ENCODE measurements at places on chromosomes 13 and 19.

DNA sequence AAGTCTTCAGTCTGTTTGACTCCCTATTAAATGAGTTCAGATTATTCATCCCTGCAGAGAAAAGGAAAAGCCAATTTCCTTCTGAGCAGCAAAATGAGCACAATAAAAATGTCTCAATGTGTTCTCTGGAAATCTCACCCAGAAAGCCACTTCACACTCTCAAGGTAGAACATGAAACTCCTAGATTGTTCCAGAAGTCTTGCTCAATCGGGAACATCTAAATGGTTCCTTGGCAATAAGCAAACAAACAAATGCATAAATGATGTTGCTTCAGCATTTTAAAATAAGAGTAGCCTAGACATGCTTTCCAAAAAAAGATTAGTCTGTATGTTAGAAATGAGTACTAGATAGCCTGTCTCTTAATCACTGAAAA, 59.7 kb upstream of the TNFRSF19 start:
- no peak for DNase-seq

DNA sequence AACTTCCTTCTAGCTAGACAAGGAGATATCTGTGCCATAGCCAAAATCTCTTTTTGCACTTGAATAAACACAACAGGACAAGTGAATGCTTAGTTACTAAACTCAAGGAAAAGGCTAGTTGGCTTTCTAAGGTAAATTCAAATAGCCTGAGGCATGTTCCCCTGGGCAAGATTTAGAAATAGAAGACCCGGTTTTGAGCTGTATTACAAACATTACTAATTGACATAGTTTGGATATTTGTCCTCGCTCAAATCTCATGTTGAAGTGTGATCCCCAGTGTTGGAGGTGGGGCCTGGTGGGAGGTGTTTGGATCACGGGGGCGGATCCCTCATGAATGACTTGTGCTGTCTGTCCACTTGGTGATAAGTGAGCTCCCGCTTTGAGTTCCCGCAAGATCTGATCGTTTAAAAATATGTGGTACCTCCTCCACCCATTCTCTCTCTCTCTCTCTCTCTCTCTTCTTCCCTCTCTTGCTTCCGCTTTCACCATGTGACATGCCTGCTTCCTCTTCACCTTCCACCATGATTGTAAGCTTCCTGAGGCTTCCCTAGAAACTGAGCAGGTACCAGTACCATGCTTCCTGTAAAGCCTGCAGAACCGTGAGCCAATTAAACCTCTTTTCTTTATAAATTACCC, 3.9 kb upstream of the KBTBD6 start:
- DNase-seq: no peak

GRCh38 chr13:37753776-37754175, 115.8 kb downstream of the TRPC4 start:
- DNase-seq: no peak

GRCh38 chr19:3190470-3190770, 4.7 kb downstream of the NCLN start:
- no peak for DNase-seq

DNA sequence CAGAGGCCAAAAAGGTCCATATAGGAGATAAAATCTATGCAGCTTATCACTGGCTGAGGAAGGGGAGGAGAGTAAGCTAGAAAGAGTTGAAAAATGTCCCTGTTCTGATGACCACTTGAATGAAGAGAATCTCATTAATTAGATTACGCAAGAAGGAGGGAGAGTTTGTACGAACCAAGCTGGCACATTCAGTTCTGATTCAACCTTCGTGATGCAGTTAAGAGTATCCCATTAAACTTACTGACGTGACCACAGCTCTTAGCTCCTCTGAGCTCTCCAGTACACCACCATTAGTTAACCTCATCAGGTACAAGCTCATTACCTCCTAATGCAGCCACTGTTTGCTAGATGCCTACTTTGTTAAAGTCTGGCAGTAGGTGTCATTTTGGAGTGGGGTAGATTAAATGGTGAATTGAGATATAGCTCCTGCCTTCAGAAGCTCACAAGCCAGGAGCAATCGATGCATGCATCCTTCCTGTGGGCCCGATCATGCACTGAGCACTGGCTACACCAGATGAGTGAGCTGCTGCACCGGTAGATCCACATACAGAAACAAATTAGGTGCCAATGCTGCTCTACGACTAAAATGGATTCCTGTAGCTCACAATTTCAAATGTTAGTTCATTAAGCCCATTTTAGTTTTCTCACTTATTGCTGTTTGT, 458.3 kb downstream of the COG6 start:
- no peak for DNase-seq

DNA sequence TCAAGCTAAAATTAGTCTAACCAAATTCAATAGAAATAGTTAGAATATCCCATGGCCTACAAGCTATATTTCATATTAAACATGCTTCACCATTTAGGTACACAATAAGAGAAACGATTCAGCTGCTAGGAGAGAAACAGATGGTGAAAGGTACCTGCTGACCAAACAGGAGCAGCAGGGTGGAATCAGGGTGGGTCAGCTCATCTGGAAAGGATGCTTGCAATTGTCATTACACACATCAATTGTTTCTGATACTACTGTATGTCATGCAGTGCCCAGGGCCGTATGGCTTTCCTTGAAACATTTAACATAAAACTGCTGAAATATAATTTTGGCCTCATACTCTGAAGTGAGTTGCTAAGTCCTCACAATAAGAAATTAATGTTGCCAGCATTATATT, 776.0 kb downstream of the DACH1 start:
- no peak for DNase-seq

DNA sequence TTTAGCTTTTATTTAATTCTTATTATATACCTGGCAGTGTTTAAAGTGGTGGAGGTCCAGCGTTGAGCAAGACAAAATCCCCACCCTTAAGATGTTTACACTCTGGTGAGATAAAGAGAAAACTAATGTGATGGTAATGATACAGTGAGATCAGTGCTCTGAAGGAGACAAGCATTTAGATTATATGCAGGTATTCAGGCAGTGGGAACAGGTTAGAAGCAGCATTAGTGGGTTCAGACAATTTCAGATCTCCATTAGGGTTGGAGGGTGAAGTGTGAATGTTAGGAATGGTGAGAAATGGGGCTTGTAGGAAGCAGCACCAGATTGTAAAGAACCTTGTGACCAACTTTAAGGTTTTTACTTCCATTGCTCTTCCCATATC, 39.0 kb downstream of the PIBF1 start:
- DNase-seq: no peak

DNA sequence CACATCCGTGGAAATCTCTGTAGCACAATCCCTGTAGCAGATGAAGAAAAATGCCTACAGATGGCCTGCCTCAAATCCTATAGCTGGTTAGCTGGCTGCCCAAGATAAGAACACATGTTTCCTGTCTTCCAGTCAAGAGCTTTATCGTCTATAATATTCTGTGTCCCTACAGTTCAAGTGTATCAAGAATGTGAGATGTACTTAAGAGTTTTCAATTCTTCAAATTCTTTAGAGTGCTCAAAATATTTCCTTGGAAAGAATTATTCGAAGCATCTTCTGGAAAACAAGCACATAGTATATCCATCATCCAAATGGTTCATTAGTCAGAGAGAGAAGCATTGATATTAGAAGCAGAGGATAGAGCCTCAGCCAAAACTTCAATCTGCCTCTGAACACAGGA, 239.8 kb downstream of the COG6 start:
- DNase-seq: no peak

DNA sequence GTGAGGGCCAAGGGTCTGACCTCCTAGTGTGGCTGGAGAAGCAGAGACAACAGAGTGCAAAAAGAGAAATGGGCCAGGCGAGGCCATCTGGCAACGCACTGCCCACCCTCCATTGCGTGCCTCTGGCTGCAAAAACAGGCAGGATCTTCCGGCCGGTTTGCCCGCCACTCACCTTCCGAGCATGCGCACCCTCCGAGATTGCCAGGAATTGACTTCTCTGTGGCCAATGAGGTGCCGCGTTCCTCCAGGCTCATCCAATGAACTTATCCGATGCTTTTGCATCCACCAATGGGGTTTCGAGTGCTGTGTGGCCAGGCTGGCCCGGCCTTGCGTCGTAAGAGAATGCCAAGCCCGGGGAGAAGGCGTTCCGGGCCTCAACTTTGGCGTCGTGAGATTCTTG, at the start of gene TEX101:
TSS of gene TEX101 (plus strand) at position 337 of the 400 bp plus-strand sequence. CDS start 1,030 bp downstream, outside the sequence.
- no peak for DNase-seq

DNA sequence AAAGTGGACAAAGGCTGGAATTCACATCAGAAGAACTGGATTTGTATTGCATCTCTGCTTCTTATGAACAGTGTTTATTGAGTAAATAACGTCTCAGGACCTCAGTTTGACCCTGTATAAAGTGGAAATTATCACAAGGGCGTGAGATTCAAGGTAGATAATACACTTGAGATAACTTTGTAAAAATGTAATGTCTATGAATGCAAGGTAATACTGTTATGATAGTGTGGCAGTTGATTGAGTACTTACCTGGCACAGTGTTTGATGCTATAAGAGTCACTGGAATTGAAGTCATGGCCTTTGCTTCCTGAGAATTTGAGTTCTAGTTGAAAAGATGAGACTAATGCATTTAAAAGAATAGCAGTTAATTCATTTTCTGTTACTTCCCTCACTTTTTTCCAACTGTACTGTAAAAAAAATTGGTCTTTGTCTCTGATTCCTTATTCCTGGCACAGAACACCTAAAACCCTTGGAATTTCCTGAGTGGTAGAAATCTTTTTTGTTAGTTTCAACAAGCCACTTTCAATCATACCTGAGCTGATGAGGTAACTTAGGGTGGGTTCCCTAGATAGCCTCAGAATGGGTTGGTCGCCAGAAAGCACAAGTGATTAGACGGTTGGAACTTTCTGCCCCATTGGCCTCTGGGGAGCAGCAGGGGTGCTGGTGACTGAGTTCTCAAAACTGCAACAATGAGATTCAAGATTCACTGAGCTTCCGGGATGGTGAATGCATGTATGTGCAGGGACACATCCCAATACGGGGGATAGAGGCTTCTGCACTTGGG, 6.4 kb upstream of the XPO4 start:
- no peak for DNase-seq
